ENCODE measurements at places on chromosomes 16 and 17.

DNA sequence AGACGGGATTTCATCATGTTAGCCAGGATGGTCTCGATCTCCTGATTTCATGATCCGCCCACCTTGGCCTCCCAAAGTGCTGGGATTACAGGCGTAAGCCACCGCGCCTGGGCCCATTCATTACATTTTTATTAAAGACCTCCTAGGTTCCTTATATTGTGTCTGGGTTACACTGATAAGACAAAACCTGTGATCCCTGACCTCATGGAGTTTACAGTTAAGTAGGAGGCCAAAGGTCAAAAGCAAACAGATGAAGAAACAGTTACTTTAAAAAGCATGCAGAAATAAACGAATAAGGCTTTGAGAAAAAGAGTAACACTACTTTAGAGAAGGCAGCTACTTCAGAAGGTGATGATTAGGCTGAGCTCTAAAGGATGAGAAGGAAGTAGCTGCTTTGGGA lies 14.9 kb upstream of the HLF start:
- DNase-seq, result no peak

- DNase-seq, result no peak
Observed at GRCh38 chr16:4139968-4140367, 23.7 kb upstream of the ADCY9 start.

DNA sequence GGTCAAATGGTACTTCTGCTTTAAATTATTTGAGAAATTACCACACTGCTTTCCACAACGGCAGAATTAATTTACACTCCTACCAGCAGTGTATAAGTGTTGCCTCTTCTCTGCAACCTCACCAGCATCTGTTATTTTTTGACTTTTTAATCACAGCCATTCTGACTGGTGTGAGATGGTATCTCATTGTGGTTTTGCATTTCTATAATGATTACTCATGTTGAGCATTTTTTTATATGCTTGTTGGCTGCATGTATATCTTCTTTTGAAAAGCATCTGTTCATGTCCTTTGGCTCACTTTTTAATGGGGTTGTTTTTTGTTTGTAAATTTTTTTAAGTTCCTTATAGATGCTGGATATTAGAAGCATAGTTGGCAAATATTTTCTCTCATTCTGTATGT lies 446.7 kb downstream of the PMP22 start:
- DNase-seq, result no peak

DNA sequence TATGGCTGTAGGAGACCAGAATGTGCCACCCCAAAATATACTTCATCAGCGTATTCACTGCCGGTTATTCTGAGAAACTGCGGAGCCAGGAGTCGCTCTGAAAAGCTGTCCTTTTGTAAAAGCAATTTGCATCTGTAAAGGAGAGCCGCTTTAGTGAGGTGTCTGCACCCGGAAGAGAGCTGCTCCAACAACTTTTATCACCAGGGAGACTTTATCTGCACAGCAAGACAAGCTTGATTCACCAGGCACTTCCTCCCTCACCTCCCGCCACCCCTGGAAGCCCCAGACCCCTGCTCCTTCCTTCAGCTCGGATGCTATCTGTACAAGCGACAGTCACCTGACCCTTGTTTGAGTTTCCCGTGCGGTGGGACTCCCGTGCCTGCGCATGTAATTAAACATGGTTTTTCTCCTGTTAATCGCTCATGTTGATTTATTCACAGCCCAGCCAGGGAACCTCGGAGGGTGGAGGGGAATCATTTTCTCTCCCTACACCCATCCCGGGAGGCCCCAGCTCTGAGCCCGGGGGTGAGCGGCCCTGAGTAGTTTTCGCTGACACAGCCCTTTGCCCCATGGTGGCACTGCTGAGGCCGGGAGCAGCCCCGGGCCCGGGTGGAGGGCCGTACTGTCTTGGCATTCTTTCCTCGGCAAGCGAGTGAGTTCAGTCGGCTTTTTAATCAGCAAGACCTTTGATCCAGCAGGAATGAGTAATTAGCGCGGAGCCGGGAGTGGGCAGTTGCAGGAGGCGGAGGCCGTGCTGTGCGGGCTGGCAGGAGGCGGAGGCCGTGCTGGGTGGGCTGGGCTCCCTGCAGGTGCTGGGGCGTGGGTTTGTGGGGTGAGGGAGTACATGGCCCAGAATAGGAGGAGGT lies 222.7 kb upstream of the CIBAR2 start:
- DNase-seq, result no peak

- DNase-seq, result no peak
Observed at GRCh38 chr16:60363566-60363965, 1629.5 kb upstream of the GOT2 start.

- DNase-seq, result no peak
Observed at GRCh38 chr17:78053777-78054468, 74.6 kb downstream of the TMC6 start.

DNA sequence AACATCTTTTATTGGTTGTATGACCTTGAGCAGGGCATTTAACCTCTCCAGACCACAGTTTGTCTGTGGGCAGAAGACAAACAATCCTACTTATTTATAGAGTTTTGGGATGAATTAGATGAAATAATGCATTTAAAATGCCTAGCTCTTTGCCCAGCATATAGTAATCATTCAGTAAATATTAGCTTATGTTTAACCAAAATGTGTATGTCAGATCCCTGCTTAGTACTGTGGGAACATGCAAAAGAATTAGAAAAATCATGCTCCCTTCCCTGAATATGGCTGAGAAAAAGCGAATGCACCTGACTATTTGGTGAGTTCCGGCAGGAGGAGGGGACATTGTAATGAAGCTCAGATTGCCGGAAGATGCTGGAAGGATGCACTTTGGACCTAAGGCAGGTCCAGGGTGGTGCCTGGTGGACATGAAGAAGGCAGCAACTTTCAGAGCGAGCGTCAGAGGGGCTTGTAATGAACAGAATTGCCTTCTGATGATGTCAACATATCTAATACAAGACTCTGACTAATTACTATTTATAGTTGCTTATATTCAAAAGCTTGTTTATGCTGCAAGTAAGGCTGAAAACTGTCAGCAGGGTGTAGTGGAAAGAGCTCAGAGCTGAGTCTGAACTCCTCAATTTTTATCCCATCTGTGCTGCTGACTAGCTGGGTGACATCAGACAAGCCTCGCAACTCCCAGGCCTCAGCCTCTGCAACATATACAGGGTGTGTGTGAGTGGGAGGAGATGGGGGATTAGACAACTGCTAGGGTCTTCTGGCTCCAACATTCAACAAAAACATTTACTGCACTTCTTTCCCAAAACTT lies 221.2 kb downstream of the PRKCA start:
- no peak for DNase-seq

DNA sequence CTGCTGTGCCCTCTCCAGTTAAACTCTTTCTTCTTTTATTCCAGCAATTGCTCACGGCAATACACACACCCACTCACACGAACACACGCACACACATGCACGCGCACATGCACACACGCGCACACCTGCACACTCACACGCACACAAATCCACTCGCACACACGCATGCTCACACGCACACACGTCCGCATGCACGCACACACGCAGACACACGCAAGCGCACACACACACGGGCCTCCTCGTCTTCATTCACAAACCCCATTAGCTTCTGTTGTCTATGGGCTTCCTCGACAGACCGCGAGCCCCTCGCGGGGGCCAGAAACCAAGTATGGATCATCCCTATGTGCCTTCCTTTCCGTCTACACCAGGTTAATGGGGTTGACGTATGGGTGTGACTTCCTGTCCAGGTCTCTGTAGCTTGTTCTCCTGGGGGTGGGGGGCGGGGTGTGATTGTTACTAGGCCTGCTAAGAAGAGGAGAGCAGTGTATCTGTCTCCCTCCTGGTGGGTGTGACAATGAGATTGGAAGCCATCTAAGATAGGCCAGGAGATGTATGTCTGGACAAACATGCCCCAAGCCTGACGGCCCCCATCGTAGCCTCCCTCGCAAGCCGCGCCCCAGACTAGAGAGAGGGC lies 670 bp upstream of the CTF1 start:
- DNase-seq, result no peak

GRCh38 chr16:15690296-15690695 lies 40.3 kb downstream of the NDE1 start:
- DNase-seq, result no peak

DNA sequence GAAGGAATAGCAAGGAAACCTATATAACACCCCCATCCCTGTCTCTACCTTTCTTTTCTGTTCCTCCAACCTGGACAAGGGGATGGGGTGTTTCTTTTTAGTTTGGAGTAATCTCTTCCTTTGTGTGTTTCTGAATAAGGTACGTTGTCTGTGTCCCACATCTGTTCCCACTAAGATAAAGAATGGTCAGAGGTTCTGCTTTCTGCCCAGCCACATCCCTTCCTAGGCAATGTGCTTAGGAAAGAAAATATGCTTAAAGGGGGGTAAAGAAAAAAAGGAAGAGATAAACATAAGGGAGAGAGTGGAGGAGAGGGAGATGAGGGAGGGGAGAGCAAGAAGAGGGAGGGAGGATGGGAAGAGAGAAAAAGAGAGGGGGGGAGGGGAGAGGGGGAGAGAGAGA lies 35.1 kb downstream of the SLC6A2 start:
- no peak for DNase-seq

- no peak for DNase-seq
Observed at GRCh38 chr16:25092441-25092840, 19.1 kb upstream of the LCMT1 start.

GRCh38 chr17:48553826-48554225 lies 8.9 kb upstream of the HOXB2 start:
- no peak for DNase-seq

DNA sequence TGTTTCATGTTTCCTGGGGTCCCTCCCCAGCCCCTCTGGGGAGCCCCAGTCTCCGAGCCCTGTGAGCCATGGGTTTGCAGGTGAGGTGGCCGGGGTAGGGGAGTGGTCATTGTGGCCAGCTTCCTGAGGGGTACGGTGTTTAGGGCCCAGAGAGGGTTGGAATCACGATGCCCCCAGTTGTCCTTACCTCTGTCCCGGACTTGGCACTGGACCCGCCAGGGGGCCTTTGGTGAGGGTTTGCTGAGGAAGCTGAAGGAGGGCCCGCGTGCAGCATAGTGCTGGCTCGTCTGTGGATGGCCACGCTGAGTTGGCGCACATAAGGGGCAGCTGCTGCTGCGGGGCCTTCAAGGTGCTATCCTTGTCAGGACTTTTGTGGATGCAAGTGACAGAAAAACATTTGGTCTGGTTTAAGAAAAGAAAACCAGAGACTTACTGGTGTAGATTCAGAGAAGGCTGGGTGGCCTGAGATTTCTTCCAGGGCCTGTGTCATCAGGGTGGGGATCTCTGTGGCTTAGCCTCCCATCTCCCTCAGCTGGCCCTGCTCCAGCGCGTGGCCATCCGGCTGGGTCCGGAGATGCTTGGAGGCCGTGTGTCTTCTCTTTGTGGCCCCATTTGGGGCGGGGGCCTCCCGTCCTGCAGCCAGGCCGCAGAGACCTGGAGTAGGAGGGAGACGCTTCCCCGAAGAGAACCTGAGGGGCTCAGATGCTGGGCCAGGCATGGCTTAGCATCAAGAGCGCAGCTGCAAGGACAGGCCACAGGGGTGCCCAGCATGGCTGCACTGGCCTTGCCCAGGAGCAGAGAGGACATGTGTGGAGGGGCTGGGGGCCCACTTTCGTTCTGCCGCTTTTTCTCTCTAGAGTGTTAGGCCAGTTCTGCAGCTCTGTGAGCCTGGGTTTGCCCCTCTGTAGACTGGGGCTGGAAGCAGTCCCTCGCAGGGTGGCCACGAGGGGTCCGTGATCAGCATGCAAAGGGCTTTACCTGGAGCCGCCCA lies 33.7 kb upstream of the NUDT16L1 start:
- no peak for DNase-seq

- no peak for DNase-seq
Observed at GRCh38 chr16:89795676-89796075, 20.8 kb downstream of the FANCA start.

GRCh38 chr16:57314161-57314785 lies 29.8 kb upstream of the PLLP start:
- no peak for DNase-seq

DNA sequence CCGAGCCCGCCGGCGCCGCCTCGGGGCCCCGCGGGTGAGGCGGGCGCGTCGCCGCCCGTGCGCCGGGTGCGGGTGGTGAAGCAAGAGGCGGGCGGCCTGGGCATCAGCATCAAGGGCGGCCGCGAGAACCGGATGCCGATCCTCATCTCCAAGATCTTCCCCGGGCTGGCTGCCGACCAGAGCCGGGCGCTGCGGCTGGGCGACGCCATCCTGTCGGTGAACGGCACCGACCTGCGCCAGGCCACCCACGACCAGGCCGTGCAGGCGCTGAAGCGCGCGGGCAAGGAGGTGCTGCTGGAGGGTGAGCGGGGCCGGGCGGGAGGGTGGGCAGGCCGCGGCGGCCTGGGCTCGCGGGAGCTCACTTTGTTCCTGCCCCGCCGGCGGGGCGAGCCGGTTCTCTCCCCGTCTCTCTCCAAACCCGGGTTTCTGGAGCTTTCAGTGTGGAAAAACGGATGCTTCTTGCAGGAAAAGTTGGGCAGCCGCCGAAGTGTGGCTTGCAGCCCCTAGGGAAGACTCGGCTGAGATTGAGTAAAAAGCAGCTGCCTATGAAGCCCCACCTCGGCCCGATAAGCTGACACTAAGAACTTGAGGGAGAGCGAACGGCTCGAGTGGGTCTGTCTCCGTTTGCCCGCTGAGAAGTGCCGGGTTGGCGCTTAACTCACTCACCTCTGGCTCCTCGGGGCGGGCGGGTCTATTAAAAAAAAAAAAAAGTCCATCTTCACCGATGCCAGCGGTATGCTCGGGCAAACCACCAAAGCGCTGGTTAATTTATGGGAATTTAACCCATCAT lies 677 bp downstream of the SNTB2 start:
- no peak for DNase-seq

GRCh38 chr17:32519228-32520103 lies 32.7 kb downstream of the CDK5R1 start:
- peak; percentile 50 for DNase-seq

DNA sequence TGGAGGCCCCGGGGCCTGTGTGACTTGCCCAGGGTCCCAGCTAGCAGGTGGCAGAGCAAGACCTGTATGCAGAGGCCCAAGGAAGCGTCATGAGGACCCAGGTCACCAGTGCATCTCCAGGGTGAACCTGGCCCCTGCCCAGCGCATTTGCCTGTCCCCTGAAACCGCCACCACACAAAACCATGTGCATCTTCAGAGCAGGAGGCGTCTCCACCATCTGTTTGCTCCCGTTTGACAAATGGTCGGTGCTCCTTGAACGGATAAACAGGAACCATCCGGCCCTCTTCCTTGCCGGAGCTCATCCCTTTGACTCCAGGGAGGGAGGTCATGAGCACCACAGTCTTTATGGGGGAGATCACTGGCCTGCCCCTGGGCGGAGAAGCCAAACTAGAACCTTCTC lies 62.5 kb downstream of the JPH3 start:
- DNase-seq, result no peak

DNA sequence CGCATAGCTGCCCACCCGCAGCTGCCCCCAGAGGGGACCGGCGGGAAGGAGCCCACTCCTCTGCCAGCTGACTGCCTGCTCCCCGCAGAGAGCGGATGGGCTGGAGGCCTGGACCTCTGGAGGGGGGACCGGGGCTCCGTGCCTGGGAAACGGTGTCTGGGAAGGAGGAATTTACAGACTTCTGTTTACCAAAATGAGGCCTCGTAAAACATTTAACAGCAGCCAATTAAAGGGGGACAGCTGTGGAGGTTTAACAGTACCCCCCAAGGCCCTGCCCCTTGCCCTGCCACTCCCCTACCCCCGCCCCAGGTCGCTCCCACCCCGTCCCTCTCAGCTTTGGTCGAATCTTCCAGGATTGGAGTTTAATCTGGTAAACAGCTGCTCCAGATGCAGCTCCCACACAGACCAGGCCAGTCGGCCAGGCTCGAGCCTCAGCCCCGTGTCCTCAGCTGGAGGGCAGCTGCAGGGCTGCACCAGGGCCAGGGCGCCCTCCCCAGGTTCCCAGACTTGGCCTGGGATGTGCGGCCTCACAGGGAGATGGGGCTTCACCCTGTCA lies 41.1 kb downstream of the BAHCC1 start:
- DNase-seq, result no peak
